Cerebellar nuclear complex (tissue), 1 donor: ENCODE measurements at places on chromosomes 4 and X.
A peak's percentile ranks its signal among the peaks of the same experiment; 100 is the strongest.

- no peak for DNase-seq
Measured at GRCh38 chrX:9135901-9136510, 102.1 kb upstream of the FAM9B start.

DNA sequence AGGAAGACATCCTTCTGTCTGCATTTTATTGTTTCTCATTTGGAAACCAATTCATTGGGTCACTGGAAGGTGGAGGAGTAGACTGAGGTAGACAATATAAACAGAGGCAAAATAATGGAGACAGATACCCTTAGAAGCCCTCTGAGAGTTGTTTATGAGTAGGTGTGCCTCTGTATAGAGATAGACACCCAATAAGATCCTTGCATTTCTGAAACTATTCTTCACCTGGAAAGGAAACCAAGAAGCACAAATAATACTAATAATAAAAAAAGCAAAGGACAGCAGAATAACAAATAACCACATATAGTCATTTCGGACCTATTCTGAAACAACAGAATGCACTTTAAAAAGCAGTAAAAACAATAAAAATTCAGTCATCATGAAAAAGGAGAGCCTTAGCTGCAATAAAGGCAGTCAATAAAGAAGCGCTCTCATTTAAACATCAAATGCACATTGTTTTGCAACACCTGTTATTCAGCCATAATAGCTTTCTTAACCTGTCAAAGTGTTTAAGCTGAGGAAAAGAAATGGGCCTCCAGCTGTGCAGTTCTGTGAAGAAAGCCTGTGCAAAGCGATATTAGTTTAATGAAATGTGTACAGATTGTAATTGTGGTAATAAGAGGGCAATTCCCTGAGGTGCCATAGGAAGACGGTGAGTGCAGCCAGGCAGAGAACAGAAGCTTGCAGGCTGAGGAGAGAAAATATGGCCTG, 904.2 kb downstream of the STPG2 start:
- DNase-seq, result no peak

DNA sequence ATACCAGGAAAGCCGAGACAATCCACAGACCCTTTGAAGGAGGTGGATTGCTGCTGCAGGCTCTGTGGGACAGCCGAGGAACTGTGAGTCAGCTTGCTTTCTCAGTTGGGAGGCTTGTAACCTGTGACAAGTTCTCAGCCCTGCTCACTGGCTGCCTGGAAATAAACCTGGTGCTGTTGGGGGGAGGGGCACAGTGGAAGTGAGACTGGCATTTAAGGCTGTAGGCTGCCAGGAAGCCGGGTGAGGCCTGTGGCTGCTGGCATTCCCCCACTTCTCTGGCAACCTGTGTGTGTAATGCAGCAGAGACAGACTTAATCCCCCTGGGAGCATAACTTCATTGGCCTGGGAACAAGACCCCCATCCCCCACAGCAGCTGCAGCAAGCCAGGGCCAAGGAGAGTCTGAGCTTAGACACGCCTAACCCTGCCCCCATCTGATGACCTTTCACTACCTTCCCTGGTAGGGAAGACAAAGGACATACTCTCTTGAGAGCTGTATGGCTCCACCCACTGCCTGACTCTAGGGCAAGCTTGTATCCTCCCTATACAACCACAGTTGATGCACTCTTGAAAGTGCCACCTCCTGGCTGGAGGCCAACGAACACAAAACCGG, 64.1 kb downstream of the ALPK1 start:
- DNase-seq, result no peak

DNA sequence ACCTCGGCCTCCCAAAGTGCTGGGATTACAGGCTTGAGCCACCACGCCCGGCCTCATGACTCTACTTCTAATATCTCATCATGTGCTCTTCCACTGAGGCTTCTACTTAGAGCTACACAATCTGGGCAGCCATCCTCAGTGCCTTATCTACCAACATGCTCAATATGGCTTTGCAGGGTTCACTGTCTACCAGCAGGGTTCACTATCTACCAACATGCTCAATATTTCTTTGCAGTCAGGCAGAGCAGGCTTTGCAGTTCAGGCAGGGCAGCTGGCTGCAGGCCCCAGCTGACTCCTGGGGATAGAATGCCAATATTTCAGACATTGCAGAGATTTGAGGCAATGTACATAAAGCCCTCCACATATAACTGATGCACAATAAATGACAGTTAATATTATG, 47.5 kb downstream of the PKD2 start:
- DNase-seq, result no peak

- no peak for DNase-seq
Measured at GRCh38 chr4:183686461-183686860, 27.4 kb downstream of the TRAPPC11 start.

- no peak for DNase-seq
Measured at GRCh38 chr4:67727124-67727850, 26.3 kb upstream of the UBA6 start.

GRCh38 chrX:15546745-15547144, 46.1 kb downstream of the BMX start:
- no peak for DNase-seq

GRCh38 chr4:4805887-4806286, 53.6 kb upstream of the MSX1 start:
- no peak for DNase-seq

DNA sequence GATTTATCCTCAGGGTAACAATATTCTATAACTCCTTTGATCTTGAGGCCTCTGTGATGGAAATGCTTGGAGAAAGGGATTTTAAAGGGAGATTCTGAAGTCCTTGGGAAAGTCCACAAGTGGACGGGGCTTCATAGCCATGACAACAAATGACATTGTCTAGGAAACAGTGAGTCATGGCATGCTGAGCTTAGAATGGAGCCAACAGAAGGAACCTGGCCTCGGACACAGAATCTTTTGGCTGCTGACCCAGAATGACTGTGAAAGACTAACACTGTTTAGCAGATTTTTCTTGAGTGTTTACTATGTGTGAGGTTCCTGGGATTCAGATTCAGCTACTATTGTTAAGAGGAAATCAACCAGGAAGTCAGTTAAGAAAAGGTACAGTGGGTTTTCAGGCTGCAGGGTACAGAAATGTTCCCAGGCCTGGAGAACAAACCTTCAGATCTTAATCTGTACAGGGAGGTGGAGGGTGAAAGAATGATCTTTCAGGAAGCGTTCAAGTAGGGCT, 18.1 kb upstream of the CXCL2 start:
- no peak for DNase-seq

GRCh38 chrX:126485409-126485808, 67.2 kb downstream of the DCAF12L1 start:
- no peak for DNase-seq

- DNase-seq, result no peak
Measured at GRCh38 chr4:122827258-122827878, 737 bp downstream of the FGF2 start.

GRCh38 chrX:19832191-19832965, 55.0 kb downstream of the SH3KBP1 start:
- no peak for DNase-seq

- DNase-seq, result no peak
Measured at GRCh38 chr4:6935965-6936364, 26.3 kb downstream of the TBC1D14 start.

DNA sequence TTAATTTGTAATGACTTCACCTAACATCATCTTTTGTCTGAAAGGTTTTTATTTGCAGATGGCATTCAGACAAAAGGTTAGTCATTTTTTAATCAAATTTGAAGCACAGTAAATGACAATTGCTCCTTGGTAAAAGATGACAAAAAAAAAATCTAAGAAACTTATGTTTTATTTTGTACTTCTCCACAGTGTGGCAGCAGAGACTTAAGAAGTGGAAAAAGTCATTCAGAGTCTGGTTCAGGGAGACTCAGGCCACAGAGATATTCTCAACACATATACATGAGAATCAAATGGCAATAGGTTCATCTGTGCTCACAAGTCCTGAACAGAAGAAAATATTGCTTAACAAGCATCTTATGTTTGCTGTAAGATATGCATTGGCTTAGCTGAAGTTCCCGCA, 436.2 kb downstream of the KCNIP4 start:
- DNase-seq, result peak; percentile 28
